ENCODE measurements at places on chromosomes 6 and 20. TPM values are rescaled to one million over a fixed set of nuclear protein-coding genes. Genes with fewer than 3 reads are reported as not detected.

The PDE7B gene
- 1.4 TPM for total RNA-seq

The DLL1 gene
- 0.75 TPM for total RNA-seq

DNA sequence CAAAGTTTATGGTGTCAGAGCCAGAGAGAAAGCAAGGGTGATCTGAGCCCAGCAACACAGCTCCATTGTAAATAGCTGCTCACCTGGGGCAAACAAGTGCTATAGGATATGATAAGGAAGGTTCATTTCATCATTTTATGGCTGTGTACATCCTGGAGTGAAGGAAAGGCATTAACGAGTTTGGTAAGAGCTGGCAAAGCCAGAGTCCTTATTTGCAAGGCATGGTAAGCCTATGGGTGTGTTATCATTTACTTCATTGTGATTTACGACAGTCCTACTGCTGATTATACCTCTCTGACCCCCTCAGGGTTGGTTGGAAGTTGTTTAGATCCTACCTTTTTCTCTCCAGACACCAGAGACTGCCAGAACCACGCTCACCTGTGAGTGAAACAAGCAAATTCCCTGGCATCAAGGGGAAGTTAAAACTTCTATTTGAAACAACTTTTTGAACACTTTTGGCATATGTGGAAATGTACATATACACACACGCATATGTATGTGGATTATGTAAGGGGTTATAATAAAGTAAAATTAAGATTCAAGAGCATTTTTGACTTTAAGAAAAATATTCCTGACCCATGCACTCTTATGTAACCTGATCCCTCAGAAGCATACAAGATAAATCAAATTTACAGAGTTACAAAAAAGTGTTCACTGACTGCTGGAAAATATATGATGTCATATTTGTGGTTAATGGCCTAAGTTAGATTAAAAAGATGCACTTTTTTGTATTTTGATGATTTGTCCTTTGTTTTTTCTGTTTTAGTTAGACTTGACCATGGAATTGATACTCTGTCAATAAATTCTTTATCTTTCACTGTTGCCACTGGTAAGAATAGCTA lies 40.4 kb upstream of the EDN1 start:
- DNase-seq, result no peak

DNA sequence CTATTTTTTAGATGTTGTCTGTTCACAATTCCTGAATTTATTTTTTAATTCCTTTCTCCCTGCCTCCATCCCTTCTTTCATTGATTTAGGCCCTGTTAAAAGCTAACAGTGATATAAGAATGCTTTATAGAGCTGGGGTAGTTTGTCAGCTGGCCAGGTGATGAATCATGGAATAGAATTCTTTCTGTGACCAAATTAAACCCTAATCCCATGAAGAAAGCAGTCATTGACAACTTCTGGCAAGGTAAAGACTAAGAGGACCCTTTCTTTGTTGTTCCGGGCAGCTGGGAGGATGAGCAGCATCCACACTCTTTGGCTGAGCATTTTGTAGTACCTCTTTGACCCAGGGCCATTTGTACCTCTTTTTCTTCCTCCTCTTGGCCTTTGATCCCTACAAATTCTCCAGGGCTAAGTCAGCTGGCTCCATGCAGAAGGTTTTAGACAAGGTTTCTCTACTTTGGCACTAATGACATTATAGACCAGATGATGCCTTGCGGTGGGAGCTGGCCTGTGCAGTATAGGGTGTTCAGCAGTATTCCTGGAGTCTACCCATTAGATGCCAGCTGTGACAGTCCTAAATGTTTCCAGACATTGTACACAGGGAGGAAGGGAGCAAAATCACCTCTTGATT lies 102.9 kb downstream of the SLX4IP start:
- DNase-seq, result peak; percentile 20

- no peak for DNase-seq
Observed at GRCh38 chr20:19691125-19691524, 66.9 kb upstream of the RIN2 start.

Data from HFFc6 (cell line).